Activated CD4-positive, CD25-positive, alpha-beta regulatory T cell (primary cell): ENCODE measurements at places on chromosomes 16 and 17.

DNA sequence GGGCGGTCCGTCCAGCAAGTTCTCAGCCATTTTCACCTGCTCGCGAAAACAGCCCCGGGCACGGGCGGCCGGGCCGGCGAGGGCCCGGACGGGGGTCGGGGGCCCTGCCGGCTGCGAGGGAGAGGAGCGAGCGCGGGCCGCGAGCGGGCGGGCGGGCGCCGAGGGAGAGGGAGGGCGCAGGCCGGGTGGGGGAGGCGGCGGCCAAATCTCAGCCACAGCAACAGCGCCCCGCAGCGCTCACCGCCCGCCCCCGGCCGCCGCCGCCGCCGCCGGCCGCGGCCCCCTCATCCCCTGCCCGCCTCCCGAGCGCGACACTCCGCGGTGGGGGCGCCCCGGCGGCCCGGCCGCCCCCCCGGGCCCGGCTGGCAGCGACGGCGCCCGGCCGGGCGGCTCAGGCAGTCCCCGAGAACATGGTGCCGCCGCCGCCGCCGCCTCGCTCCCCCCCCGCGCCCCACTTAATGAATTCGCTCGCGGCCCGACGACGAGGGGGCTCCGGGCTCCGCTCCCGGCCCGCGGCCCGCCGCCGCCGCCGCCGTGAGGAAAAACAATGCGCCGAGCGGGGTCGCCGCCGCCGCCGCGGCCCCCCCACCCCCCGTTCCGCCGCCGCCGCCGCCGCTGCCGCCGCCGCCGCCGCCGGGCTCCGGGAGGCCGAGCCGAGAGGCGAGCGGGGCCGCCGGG, 487 bp downstream of the CREBBP start:
- peak; percentile 67 for DNase-seq

GRCh38 chr17:44314869-44315661, 6.7 kb downstream of the RUNDC3A start:
- no peak for DNase-seq

- no peak for DNase-seq
These were observed 3.2 kb downstream of the THRA start for GRCh38 chr17:40065769-40066510.

DNA sequence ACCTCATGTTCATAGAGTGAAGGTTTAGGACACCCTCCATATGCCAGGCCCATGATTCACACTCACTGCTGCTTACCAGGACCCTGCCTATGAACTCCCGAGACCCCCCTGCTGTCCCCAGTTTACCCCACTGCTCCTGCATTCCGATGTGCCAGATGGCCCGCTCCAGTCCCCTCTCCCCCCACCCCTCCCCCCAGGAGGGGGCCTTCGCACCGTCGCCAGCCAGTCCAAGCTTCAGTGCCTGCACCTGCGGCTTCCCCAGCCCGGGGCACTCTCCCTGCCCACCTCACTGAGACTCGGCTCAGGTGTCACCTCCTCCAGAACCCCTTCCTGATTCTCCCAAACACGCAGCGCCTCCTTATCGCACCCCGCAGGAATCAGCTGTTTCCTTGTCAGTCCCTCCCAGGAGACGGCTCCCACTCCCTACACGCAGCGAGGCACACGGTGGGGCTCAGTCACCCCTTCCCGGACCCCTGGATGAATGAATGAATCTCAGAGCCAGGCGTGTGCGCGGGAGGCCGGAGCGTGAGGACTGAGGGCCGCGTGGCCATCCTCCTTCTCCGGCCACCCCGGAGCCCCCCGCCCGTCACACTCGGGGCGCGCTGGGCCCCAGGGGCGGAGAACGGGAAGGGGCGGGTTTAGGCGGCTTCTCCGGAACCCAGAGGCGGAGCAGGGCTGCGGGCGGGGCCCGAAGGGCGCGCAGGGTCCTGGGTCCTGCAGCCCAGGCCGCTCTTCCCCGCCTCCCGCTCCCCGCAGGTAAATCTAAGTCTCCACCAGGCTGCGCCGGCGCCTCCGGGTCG, 1.6 kb downstream of the MYO1C start:
- DNase-seq, result peak; percentile 42

DNA sequence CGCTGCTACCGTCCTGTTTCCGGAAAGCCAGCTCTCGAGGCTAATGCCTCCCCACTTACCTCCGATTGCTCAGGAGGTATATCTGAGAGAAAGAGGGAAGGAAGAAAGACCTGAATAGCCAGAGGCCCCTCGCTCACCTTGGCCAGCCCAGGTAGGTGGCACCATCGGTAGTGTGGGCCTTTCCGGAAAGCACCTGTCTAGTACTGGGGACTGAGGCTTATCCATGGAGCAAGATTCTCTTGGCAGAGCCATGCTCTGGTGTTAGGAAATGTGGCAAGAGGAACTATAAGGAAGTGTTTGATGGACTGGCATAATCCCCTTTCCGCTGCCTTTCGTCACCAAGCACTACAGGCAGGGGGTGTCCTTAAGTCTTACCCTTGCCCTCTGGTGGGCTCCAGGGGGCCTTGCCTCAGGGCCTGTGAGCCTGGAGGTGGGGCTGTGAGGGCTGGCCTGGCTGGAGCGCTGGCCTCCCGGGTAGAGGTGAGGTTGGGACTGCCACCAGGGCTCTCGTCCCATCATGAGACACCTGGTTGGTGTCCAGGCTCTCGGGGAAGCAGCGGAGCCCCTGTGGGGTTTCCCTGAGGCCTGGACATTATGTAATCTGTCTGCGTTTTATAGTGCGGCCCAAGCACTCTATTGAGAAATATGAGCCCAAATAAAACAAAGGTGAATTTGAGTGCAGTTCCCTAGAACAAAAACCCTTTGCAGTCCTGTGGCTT, 2.9 kb downstream of the CMIP start:
- no peak for DNase-seq

DNA sequence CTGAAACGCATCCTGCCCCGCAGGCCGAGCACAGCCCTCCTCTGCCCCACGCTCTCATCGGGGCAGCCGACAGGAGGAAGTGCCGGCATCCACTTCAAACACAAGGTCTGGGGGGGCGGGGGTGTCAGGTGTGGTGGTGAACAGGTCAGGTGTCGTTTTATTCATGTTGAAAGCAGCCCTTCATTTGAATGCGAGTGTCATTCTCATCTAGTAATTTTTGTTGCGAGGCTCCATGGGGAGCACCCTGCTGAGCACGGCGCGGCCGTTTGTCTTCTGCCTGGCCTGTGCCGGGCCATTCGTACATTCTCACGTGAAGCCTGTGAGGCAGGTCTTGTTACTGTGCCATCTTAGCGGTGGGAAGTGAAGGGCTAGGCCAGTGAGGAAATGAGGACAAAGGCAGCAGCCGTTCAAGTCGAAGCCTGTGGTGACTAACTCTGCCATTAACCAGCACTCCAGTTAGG, 1.9 kb downstream of the ACSF3 start:
- DNase-seq, result no peak

DNA sequence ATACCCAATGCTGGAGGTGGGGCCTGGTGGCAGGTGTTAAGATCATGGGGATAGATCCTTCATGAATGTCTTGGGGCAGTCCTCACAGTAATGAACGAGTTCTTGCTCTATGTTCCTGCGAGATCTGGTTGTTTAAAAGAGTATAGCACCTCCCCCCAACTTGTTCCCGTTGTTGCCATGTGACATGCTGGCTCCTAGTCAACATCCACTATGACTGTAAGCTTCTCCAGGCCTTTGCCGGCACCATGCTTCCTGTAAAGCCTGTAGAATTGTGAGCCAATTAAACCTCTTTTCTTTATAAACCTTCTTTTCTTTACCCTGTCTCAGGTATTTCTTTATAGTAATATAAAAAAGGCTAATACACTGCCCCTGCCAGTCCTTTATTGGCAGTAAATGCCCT, 33.3 kb downstream of the RANBP10 start:
- no peak for DNase-seq

DNA sequence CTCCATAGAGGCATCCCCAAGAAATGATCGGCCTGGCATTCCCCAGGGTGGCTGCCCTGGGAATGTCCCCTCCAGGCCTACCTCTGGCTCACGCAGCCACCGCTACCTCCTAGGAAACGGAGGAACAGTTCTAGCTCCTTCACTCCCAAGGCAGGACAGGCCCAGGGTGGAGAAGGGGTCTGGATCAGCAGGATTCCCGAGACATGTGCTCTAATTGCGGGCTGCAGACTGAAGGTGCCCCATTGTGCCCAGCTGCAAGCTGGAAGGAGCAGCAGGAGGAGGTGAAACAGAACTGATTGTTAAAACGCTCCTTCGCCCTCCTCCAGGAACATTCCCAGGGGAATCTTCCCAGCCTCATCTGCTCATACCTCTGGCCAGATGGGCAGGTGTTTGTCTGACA, 40.8 kb downstream of the SCNN1G start:
- no peak for DNase-seq

- no peak for DNase-seq
These were observed 2.4 kb upstream of the MTMR4 start for GRCh38 chr17:58516644-58517377.

GRCh38 chr16:16988963-16989362, 481.8 kb downstream of the XYLT1 start:
- DNase-seq, result no peak

GRCh38 chr16:47779201-47780016, 318.3 kb downstream of the PHKB start:
- no peak for DNase-seq

GRCh38 chr16:1923299-1924034, 5.3 kb upstream of the HS3ST6 start:
- DNase-seq, result no peak

DNA sequence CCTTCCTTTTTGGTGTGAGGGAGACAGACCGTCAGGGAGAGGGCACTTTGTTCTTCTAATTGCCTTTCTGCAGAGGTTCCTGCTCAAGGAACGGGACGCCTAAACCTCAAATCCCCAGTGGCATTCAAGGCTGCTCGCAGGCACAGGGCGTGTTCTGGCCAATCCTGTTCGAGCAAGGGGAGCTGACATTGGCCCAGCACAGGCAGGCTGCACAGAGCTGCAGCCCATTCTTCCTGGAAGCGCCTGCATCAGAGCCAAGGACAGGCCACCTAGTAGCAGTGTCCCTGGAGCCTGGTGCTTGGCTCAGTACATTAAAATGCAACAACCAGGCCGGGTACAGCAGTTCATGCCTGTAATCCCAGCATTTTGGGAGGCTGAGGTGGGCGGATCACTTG, 72.2 kb upstream of the CREBBP start:
- DNase-seq, result no peak

- DNase-seq, result no peak
These were observed 69.6 kb upstream of the HS3ST3A1 start for GRCh38 chr17:13671341-13671740.

- DNase-seq, result no peak
These were observed 296.4 kb downstream of the MAP2K6 start for GRCh38 chr17:69710926-69711325.

DNA sequence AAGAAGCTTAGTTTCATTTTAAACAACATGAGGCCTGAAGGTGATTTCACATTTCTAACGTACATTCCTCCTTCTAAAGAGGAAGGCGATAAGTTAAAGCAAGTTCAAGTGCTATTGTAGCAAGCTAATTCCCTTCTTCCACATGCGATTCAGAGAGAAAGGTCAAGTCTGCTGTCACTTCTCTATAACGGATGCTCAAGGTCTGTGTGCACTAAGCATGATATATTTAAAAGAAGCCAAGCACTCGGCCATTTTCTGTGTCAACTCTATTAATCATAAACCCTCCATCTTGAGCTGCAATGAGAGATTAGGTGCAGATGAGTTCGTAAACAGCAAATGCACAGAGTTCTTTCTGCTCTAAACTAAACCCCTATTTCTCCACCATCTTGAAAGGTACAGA, 568.8 kb upstream of the ZFHX3 start:
- no peak for DNase-seq

- no peak for DNase-seq
These were observed 279 bp downstream of the HNF1B start for GRCh38 chr17:37744633-37744927.

DNA sequence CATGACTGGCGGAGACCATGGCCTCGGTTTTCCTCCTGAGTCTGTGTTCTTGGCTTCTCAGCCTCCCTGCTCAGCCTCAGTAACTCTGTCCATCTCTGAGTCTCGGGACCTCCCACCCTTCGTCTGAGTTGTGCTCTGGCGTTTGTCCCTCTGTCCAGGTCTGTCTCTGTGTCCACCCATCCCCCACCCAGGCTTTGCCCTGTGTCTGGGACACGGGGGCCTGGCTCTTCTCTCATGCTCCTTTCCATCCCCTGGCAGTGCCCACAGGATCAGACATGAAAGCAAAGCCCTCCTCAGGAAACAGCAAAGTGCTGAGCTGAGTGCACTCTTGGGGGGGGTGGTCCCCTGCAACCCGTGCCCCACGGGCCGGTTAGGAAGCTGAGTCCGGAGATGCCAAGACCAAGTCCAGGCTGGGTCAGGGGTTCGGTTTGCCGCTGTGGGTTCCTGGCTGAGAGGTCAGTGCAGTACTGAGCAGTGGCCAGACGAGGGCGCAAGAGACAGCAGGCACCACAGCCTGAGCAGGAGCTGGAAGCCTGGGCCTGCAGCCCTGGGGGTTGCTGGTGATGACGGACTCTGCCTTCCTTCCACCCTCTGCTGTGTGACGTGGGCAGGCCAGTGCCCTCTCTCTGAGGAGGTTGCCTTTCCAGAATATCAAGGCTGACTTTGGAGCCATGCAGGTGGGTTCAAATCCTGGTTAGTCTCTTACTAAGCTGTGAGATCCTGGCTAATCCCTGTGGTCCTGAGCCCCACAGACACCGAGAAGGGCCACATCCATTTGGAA, 2.5 kb downstream of the P2RX1 start:
- DNase-seq, result peak; percentile 72

GRCh38 chr16:54284931-54285413, 1.6 kb downstream of the IRX3 start:
- no peak for DNase-seq

DNA sequence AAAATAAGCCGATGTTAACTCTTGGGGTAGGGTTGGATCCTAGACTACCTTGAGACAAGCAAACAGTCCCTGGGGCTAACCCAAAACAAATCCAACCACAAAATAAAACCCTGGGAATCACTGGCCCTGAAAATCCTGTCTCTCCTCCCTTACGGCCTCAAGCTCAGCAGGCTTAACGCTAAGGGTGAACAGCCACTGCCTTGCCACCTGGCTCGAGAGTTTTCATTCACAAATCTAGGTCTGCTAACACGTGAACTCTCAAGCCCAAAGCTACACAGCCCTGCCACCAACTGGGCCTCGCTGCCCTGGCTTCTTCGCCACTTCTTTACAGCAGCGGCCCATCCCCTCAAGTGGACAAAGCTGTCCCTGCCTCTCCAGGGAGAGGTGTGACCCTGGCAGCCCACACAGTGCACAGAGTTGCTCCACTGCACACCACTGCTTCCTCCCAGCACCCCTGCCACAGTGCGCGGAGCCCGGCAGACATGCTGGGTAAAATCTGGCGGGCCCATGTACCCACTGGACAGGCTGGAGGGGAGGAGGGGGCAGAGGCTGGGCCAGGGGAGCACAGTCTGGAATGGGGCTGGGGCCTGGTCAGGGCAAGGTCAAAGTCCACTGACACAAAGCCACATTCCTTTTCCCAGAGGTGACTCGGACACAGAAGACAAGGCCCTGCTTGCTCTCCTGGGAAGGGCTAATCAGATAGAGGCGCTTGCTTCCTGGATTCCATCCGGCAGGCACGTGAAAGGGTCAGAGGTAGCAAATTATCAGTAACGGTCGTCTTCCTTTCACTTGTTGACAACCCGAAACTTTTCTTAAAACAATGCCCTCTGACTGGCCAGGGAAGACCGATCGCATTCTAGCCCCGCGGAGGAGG, 996 bp downstream of the PCYT2 start:
- no peak for DNase-seq
